Gastrocnemius medialis (tissue), 4 donors: ENCODE measurements at places on chromosomes 1 and 21. TPM values are rescaled to one million over a fixed set of nuclear protein-coding genes. Genes with fewer than 3 reads are reported as not detected.

DNA sequence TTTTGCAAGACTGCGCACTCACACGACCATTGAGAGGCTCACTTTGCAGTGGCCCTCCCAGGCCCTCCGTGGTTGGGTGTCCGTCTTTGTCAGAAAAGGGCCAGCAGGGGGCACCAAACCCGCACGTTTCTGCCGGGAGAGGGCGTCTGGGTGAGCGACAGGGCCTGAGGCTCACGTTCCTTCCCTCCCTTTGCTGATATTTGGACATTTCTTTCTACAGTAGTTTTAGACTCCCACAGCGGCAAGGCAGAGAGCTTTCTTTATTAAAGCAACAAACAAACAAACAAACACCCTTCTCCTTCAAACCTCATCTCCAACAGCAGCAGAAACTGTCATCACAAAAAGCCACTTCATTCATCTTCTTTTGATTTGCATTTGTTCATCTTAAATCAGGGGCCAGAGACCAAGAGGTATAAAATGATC lies 79.2 kb upstream of the WDR26 start:
- no peaks in the 10 kb centered on the region for H3K36me3 ChIP-seq
- H3K27ac ChIP-seq, result no peak overlapping the region
- no peaks in the 10 kb centered on the region for H3K4me1 ChIP-seq
- H3K27me3 ChIP-seq, result no peaks in the 10 kb centered on the region
- no peak overlapping the region for H3K4me3 ChIP-seq

GRCh38 chr1:230581446-230582079 lies 60.7 kb upstream of the COG2 start:
- no peaks in the 10 kb centered on the region for H3K36me3 ChIP-seq
- H3K4me1 ChIP-seq, result no peaks in the 10 kb centered on the region
- H3K4me3 ChIP-seq, result no peak overlapping the region
- no peaks in the 10 kb centered on the region for H3K27me3 ChIP-seq
- no peak overlapping the region for H3K27ac ChIP-seq

DNA sequence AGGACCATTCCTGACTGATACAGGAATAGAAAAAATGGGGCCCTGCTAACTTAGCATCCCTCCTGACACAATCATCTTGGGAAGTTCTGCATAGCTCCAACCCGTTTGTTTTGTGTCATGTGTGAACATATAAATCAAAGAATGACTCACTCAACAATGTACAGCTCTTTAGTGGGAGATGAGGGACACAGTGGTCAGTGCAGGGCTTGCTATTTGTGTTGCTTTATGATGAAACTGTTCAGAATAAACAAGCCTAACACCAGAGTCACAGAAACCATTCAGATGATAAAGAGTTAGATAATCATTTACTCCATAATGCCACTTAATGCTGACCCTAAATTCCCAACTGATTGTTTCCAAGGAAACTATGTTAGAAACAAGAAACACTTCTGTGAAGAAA lies 154.2 kb upstream of the ZNHIT6 start:
- H3K27me3 ChIP-seq, result no peaks in the 10 kb centered on the region
- no peak for DNase-seq
- no peak overlapping the region for H3K4me3 ChIP-seq
- no peak overlapping the region for H3K27ac ChIP-seq
- no peaks in the 10 kb centered on the region for H3K36me3 ChIP-seq

DNA sequence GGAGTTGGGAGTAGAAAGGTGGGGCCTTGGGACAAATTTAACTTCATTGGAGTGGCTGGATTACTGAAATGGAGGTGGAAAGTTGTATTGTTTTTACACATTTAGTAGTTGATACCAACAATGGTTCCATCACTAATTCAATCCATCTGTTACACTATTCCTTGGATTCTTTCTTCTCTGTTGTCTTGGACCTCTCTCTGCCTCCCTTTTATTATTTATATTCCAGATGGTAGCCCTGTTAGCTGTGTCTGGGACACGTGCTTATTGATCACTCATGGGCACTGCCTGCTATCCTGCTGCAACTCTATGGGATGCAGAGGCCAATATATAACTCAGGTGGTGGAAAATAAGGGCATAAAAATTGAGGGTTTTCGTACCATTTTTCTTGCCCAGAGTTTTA lies 346.3 kb downstream of the PAPPA2 start:
- no peaks in the 10 kb centered on the region for H3K4me1 ChIP-seq
- H3K27ac ChIP-seq, result no peak overlapping the region
- no peak overlapping the region for H3K4me3 ChIP-seq
- DNase-seq, result no peak
- no peaks in the 10 kb centered on the region for H3K27me3 ChIP-seq

DNA sequence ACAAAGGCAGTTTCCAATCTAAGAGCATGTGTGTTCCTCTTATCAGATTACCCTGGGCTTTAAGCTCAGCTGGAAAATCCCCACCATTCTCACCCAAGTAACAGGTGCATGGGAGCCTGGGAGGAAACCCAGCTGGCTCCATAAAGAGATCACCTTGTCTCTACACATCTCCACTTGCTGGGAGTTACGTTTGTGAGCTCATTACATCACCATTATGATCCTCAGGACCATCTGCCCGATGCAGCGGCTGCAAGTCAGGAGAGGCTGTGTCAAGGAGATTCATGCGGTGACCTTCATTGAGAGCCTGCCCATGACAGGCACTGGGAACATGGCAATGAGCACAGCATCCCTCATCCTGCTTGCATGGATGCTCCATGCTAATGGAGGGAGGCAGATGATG lies 618.0 kb downstream of the NPHP4 start:
- no peak overlapping the region for H3K27ac ChIP-seq
- no peaks in the 10 kb centered on the region for H3K27me3 ChIP-seq
- H3K4me3 ChIP-seq, result no peak overlapping the region
- no peak for DNase-seq
- H3K4me1 ChIP-seq, result no peaks in the 10 kb centered on the region

Gene CFHR2
- 0.69 TPM for total RNA-seq

- no peaks in the 10 kb centered on the region for H3K4me1 ChIP-seq
- H3K27me3 ChIP-seq, result no peaks in the 10 kb centered on the region
- H3K27ac ChIP-seq, result no peak overlapping the region
- no peaks in the 10 kb centered on the region for H3K36me3 ChIP-seq
- DNase-seq, result no peak
- H3K4me3 ChIP-seq, result no peak overlapping the region
Measured at GRCh38 chr1:75237316-75237715, 103.1 kb downstream of the LHX8 start.

DNA sequence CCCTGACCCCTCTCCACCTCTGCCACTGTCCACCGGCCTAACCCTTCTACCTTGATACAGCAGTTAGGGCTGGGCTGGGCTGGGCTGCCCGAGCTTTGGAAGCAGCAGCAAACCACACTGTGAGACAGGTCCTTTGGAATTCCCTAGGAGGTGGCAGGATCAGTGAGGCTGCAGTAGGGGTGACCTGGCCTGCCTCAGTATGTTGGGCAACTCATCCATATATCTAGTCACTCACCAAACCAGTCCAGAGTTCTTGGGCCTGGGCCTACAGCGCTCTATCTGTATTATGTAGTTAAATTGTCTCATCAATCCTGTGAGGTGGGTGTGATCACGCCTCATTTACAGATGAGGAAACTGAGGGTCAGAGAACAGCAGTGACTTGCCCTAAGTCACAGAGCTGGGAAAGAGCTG lies 13.3 kb upstream of the SYNC start:
- H3K27ac ChIP-seq, result no peak overlapping the region
- no peak overlapping the region for H3K4me3 ChIP-seq
- H3K4me1 ChIP-seq, result no peaks in the 10 kb centered on the region
- no peak for DNase-seq

- H3K36me3 ChIP-seq, result no peaks in the 10 kb centered on the region
- no peak for DNase-seq
- no peak overlapping the region for H3K27ac ChIP-seq
- H3K4me3 ChIP-seq, result no peak overlapping the region
Measured at GRCh38 chr1:14083706-14084105, 383.7 kb downstream of the PRDM2 start.

DNA sequence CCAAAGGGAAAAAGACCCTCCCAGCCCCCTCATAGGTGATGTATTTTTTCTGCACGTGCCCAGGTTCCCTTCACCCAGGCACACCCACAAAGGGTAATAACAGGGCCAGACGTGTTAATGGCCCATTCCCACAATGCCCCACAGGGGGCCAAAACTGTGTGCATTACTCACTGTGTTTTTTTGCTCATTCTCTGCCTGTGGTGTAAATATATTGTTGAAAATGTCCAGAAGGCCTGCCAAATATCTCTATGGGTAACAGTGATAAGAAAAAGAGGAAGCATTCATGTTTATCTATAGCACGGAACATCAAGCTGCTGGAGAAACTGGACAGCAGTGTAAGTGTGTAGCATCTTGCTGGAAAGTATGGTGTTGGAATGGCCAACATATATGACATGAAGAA lies 21.9 kb downstream of the RHEX start:
- no peak overlapping the region for H3K27ac ChIP-seq
- no peaks in the 10 kb centered on the region for H3K36me3 ChIP-seq
- no peaks in the 10 kb centered on the region for H3K4me1 ChIP-seq
- DNase-seq, result no peak
- H3K27me3 ChIP-seq, result no peaks in the 10 kb centered on the region

DNA sequence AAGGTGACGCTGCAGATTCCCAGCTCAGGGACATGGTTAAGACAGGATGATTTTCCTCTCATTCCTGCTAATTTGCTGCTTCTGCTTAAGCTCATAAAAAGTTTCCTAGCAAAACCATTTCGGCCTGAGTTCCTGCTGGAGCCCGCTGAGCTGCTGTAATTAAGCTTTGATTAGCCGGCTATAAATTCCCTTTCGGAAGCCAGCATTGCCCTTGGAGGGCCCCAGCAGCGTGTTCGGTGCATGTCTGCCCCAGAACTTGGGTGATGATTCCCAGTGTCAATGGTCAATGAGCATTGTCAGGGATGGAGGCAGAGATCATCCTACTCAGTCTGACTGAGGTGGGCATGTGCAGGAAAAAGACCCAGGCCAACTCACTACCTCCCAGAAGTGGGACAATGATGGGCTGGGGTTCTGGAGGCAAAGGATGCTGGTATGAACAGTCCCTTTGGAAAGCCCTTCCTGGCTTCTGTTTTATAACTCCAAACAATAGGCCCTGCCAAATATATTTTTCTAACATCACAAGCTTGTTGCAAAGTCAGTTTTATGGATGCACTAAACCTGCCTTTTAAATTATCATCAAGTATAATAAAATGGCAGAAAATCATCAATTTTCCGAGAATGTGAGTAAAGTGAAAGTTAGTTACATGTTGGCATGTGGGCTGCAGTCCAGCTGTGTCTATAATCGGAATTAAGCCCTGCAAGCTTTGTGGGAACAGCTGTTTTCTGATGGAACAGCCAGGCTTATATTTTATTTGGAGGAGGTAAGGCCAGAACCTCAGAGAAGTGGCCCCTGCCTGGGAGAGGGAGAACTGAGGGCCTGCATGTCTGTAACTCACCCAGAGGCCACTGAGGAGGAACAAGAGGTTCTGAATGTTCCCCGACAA lies 257.1 kb downstream of the GRIK3 start:
- H3K4me1 ChIP-seq, result no peaks in the 10 kb centered on the region
- no peak overlapping the region for H3K4me3 ChIP-seq
- H3K27ac ChIP-seq, result no peak overlapping the region
- H3K27me3 ChIP-seq, result peaks cover 13% of the 10 kb centered on the region
- DNase-seq, result no peak

GRCh38 chr1:156420205-156421061 lies 51.4 kb downstream of the RHBG start:
- H3K27me3 ChIP-seq, result peaks cover 94% of the 10 kb centered on the region
- no peak overlapping the region for H3K27ac ChIP-seq
- no peak for DNase-seq
- H3K4me3 ChIP-seq, result peak overlapping the region; percentile 41
- peaks cover 23% of the 10 kb centered on the region for H3K4me1 ChIP-seq

Gene PRKAA2
- total RNA-seq, result 78.0 TPM

DNA sequence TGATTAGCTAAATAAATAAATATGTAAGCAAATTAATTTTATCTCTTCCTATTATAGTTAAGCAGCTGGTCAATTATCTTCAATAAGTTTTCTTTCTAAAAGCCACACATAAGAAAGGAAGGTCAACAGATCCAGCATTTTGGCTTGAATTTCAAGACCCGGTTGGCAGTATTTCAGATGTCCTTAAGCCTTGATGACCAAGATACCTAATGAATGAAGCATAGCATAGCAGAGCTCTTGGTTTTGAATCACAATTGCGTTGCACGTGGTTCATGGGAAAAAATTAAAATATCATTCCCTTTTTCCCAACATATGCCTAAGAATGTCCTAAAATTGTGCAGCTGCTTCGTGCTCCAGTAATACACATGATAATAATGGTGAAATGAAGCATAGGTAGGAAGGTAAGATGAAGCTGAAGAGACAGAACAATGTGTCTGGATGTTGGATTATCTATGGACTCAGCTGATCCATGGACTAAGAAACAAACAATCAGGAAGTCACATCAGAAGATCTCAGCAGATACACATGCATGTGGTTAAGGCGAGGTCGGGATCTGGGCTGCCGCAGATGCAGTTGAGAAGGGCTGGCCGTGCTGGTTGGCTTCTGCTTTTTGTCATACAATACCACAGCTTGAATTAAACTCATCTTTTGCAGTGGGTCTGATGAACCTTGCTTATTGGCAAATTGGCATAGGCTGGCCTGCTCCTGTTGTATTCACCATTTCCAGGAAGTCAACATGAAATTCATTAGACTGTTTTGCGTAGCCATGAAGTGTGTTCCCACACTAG lies 284.9 kb upstream of the RUNX1 start:
- no peak overlapping the region for H3K27ac ChIP-seq
- no peaks in the 10 kb centered on the region for H3K36me3 ChIP-seq
- no peak overlapping the region for H3K4me3 ChIP-seq
- peak; percentile 15 for DNase-seq
- no peaks in the 10 kb centered on the region for H3K4me1 ChIP-seq

Gene HES3
- total RNA-seq, result not detected

DNA sequence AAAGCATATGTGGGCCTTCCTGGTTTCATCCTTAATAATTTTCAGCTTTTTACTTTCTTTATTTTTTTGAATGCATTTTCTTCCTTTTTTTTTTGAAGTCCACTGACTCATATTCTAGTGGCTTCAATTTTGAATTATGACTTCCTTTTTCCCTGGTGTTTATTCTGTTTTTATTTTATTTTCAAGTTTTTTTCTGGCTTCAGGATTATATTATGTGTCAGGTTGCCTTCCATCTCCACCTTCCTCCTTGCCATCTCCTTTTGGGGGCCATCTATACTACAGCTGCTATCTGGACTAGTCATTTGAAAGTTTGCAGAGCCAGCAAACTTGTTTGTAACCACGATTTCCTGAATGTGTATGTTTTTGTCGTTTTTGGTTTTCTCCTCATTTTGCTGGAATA lies 117.6 kb downstream of the LEPR start:
- H3K27ac ChIP-seq, result no peak overlapping the region
- H3K27me3 ChIP-seq, result no peaks in the 10 kb centered on the region
- DNase-seq, result no peak
